ENCODE measurements at places on chromosomes 4 and X.
A peak's percentile ranks its signal among the peaks of the same experiment; 100 is the strongest.

- peak; percentile 97 for DNase-seq
These were observed at the start of gene CTBP1 for GRCh38 chr4:1248245-1249147. TSS of gene CTBP1 (minus strand) at chr4:1249130. CDS start at chr4:1241331, 7,799 bp downstream.

DNA sequence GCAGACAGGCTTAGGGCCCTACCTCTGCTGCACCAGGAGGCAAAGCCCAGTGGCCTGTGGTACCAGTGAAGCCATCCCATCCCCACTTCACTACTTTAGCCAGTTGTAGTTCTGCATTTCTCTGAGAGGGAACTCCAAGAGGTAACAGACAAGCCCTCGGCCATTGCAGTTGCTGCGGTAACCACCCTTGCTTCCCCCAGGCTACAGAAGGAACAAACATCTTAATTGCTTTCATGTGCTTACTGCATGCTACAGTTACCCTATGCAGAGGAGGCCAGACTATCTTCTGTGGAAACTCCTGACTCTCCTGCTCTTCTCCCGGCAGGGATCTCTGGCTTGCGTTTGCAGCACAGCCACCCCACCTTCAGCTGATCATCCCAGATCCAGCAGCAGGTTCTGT is 67.8 kb downstream of the SPIN4 start:
- no peak for DNase-seq

DNA sequence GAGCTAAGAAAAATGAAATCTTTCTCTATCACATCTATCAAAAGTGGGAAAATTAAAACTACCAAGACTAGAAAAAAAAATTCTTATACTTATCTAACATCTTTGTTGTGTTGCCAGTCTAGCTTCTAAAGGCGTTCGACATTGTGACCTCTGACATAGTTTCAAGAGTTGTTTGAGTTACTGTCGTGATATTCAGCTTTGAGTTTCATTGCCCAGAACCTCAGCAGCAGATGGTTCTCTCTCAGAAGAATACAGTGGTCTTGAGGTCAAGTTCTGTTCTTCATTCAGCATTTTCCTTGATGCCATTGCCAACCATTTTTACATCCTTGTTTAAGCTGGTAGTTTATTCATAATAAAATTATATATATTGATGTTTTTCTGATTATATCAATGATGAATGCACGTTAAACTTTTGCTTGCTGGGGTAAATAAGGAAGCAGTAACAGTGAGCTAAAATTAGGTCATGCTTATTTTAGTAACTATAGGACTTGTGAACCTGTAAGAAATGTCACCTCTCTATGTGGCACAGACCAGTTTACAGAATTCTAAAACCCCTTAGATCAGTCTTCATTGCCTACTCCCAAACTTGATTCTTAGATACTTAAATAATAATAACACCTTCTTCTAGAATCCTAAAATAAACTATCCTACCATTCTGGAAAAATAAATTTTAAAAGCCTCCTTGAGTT is 23.1 kb upstream of the SMIM31 start:
- no peak for DNase-seq

DNA sequence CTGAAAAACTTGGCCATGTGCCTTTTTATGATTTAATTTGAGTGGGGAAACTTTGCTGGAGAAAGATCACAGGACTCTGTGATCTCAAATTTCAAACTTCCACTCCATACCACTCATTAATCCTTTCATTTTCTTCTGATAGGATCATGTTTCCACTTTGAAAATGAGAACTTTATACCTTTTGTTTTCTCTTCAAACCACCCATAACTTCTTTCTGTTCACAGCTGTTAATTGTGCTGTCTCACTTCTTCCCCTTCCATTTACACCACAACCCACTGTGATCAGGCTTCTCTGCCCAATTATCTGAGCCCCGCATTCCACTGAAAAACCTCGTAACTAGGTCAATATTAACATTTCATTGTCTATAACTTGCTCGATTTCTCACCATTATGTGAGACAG is 47.0 kb upstream of the ARSJ start:
- DNase-seq, result no peak

GRCh38 chrX:2374086-2374485 is 126.7 kb downstream of the DHRSX start:
- no peak for DNase-seq

- DNase-seq, result no peak
These were observed 75.7 kb downstream of the SH2D1A start for GRCh38 chrX:124421898-124422655.

- no peak for DNase-seq
These were observed 57.5 kb upstream of the SCOC start for GRCh38 chr4:140315970-140316369.

DNA sequence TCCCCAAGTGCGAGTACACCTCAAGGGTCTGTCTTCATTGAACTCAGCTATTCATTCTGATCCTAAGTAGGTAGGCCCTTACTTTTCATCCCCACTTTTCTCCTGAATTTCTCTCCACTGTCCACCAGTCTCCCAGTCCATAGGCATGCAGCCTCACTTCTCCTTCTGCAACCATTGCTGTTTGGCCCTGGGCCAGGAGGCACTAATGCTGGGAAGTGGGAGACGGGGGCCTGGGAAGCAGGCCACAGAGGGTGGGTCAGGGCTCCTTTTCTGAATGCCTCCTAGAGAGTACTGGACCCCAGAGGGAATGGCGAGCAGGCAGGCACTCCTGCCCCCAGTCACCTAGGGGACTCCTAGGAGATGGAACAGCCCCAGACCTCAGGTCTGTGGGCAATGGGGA is 203.5 kb upstream of the RPL34 start:
- DNase-seq, result no peak

DNA sequence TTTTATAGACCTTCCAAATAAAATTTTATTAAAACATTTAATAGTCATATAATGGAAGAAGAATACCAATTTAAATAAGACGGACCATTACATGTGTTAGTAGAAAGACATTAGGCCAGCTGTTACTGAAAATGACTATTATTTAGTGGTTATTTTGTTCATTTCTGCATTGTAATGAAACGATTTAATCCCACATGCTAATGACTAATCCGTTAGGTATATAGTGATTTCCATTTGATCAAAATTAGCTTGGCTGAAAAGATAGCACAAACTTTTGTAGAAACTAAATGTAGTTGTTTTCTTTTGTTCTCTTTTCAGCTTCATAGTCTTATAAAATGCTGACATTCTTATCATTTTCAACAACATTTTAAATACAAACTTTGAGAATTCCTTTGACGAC is 556.1 kb upstream of the TENM3 start:
- no peak for DNase-seq

DNA sequence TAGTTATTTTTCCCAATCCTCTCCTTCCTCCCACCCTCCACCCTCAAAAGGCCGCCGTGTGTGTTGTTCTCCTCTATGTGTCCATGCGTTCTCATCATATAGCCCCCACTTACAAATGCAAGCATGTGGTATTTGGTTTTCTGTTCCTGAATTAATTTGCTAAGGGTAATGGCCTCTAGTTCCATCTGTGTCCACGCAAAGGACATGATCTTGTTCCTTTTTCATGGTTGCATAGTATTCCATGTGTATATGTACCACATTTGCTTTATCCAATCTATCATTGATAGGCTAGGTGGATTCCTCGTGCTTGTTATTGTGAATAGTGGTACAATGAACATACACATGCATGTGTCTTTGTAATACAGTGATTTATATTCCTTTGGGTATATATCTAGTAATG is 1193.7 kb downstream of the RPA4 start:
- DNase-seq, result no peak

DNA sequence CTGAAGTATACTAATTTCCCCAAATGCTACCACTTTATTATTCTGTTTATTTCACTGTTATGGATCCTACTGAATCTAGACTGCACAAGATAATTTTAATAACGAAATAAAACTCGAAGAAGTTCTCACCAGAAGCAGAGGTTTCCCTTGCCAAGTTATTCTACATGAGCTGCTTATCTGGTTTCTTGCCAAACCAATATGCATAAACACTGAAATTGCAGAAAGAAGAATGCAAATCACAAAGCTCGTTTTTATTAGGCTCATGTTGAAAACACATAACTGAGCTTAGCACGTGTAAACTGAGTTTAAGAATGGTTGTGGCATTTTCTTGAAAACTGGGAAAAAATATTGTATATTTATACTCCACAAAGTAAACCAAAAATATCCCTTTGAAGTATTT is 35.9 kb downstream of the GRID2 start:
- DNase-seq, result no peak

GRCh38 chr4:138646383-138646782 is 369.2 kb upstream of the NOCT start:
- no peak for DNase-seq

DNA sequence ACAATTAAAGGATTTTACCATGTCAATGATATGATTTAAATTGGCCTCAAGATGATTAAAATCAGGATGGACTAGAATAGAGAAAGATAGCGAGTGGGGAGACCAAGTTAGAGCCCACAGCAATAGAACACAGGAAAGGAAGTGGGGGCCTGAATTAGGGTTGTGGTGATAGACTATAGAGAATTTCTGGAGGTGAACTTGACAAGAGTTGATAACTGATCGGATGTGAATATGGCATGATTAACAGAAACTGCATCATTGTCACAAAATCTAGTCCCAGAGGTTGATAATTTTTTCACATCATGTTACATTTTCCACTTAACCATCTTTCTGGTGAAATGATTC is 26.3 kb upstream of the TRPC3 start:
- no peak for DNase-seq

- DNase-seq, result no peak
These were observed 14.7 kb upstream of the ATP8A1 start for GRCh38 chr4:42671431-42672194.

GRCh38 chr4:14772388-14772787 is 229.9 kb upstream of the CPEB2 start:
- DNase-seq, result no peak

GRCh38 chrX:45758319-45758718 is 557.6 kb upstream of the DIPK2B start:
- DNase-seq, result no peak

- no peak for DNase-seq
These were observed 195.4 kb downstream of the ANAPC10 start for GRCh38 chr4:144902614-144903013.

DNA sequence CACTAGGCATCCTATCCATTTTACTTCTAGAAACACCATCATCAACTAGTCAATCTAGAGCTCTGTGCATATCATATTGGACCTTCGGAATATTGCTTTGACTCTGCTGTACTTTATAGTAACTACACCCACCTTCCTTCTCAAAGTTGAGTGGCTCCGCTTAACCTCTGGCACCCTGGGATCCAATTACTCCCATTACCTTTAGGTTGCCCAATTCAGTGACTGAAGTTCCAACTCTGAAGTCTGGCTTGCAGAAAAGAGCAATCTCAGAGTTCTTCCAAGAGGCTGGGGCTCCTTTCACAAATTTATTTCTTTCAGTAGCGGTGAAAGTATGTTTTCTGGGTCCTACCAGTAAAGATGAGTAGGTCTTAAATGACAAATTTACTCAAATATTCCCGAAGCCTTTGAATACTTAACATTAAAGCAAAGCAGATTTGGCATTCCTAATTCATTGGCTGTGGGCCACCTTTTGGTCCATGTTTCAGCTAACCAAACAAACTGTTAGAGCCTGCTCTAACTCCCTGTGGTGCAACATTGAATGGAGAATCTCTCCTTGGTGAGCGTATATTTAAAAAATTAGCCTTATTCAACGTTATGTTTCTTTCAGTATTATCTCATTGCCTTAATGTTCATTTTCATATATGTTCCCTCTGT is 1215.8 kb downstream of the RAPGEF2 start:
- no peak for DNase-seq

Data from D721Med (cell line).